ENCODE measurements at places on chromosomes 1 and 21.

DNA sequence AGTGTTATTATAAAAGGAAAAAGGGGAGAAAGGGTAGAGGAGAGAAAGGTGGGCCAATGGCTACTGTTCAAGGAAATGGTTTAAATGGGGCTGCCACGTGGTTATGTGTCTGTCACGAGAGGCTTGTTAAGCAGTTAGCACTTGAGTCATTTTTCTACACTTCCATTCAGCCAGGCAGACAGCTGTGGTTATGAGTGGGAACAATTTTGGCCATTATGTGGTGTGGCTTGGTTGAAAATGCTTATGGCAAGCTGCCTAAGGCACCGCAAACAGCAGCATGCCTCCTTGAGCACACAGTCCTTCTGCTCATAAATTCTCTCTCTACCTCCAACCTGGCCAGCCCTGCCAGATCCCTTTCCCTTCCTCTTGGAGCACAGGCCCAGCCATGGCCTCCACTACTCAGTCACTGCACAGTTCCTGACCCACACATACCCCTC, 3.2 kb upstream of the SRM start:
- DNase-seq = peak; percentile 18

DNA sequence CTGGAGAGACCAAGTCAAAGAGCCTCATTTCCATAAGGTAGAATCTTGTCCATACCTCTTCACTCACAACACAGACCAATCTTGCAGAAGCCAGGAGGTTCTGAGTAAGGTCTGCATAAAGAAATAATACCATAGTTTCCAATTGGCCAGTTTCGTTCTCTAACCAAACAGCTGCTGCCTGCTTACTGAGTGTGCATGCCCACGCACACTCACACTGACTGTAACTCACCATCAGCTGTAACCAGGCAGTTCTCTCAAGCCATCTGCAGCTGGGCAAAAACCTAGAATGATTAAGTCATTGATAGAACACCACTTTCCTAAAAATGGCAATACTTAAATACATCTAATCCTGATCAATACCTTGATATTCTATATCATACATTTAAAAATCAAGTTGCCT, 106.6 kb upstream of the VAV3 start:
- no peak for DNase-seq

GRCh38 chr1:29709704-29710280, 473.5 kb downstream of the PTPRU start:
- no peak for DNase-seq

GRCh38 chr21:33988237-33989017, 72.8 kb upstream of the ATP5PO start:
- DNase-seq = no peak

DNA sequence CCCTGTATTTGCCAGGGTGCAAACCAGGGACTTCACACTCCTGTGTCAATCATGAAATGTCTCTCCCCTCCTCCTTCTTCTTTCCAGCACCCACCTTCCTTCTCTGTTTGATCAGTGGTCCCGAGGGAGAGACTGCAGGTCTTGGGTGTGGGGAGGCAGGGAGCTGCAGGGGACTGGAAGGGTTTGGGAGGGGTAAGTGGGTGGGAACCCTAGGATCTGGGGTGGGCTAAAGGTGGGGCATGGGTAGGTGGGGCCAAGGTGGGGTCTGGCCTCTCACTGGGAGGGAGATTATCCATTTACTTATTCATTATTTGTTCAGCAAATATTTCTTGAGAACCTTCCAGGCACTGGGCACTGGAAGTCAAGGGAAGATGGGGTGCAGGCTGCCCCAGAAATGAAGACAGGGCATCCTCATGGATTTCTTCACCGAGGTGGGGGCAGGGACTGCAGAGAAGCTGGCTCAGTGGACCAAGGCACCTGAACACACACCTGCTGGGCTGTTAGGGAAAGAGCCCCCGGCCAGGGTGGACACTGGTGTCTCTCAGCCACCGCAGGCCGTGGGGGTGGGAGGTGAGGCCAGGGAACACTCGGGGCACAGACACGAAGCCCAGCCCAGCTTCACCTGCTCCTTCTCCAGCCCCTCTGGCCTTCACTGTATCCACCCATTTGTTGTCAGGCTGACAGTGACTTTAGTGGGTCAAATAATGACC, 193.9 kb upstream of the C1orf174 start:
- DNase-seq = no peak

- no peak for DNase-seq
Observed at GRCh38 chr1:170284016-170284415, 138.3 kb downstream of the NTMT2 start.

GRCh38 chr1:156705918-156706656, 704 bp upstream of the CRABP2 start:
- DNase-seq = peak; percentile 51

- peak; percentile 19 for DNase-seq
Observed at GRCh38 chr1:20931930-20932436, 144.9 kb upstream of the HP1BP3 start.

GRCh38 chr1:227299688-227300087, 18.6 kb downstream of the CDC42BPA start:
- no peak for DNase-seq

- no peak for DNase-seq
Observed at GRCh38 chr1:9900142-9901043, 9.7 kb downstream of the CTNNBIP1 start.

- no peak for DNase-seq
Observed at GRCh38 chr1:37704966-37705365, 12.7 kb downstream of the CDCA8 start.

GRCh38 chr1:155300553-155301329, 497 bp downstream of the PKLR start:
- DNase-seq = no peak

DNA sequence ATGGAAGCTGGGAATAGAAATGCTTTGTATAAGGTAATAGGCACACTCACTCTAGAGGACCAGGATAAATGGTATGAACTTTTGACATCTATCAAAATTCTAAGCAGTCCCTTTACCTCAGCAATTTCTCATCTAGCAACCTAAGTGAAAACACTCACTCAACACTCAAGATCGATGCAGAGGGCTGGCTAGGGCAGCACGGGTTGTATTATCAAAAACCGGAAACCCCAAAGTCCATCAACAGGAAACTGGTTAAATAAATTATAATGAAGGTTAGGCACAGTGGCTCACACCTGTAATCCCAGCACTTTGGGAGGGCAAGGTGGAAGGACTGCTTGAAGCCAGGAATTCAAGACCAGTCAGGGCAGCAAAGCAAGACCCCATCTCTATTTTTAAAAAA, 9.4 kb downstream of the USP48 start:
- DNase-seq = no peak

GRCh38 chr1:84077476-84078107, 66.5 kb upstream of the PRKACB start:
- DNase-seq = peak; percentile 60

DNA sequence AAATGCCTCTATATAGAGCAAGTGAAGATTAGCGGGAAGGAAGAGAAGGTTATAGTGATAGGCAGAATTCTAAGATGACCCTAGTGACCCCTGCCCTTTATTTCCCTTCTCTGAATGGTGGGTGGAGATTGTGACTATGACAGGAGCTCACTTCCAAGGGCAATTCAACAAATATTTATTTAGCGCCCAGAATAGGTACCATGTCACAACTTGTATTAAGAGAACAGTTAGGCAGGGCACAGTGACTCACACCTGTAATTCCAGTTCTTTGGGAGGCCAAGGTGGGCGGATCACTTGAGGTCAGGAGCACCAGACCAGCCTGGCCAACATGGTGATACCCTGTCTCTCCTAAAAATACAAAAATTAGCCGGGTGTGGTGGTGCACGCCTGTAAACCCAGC, 236.0 kb upstream of the POGK start:
- DNase-seq = no peak

Data from Jurkat, Clone E6-1 (cell line).